ENCODE measurements at places on chromosomes 6 and 20.

DNA sequence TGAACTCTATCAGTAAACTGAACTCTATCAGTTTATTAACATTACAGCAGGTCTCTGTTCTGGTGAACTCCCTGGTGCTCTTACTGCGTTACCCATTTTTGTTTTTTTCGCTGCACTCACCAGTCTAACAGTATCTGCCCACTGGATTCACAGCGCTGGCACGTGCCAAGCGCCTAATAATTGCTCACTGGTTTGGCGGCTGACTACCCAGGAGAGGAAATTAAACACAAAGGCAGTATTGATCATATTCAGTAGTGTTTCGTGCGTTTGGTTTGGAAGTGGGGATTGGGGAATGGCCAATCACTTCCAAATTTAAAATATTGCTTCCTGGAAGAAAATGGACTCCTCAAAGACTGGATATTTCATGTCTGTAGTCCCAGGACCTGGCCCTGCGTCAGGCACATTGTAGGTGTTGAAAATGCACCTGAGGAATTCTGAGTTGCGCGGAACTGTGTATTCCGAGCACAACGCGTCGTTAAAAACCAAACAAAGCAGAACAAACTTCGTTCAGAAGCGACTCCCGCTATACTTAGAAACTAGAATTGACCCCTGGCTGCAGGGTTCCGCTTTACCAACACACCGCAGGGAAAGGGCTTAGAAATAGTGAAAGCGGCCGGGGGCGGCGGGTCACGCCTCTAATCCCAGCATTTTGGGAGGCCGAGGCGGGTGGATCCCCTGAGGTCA lies 1.1 kb upstream of the RPS12 start:
- peak; percentile 51 for DNase-seq

DNA sequence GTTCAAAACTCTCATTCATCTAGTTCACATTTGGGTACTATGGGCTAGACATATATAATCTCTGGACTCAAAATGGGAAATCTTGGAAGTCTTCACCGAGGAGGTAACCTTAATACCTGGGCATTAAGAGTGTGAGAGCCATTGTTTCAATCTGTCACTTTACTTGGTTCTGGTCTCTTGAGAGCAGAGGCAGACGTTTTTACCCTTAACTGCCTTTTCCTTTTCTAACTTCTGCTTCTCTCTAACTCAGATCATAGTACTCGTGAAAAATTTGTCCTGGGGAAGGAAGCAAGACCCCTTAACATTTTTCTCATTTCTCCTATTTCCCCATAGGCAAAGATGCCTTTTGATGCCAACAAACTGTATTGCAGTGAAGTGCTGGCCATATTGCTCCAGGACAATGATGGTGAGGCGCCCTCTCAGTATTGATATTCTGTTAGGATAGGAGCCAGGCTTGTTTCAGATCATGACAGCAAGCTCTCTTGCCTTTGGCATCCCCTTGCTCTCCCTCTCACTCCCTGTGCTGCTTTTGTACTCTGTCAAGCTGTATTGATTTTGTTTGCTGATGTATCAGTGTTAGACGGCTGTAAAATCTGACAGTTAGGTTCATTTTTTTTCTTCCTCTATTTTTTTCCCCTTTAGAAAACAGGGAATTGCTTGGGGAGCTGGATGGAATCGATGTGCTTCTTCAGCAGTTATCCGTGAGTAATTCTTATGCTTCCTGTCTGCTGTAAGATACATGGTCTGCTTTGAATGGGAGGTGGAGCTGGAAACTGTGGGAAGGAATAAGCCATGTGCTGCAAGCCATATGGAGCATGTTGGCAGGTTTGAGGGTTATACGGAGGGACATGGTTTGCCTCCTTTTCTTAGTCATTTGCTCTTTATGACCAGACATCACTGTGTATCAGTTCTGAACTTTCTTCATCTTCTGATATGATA lies 83.5 kb downstream of the CTNNBL1 start:
- no peak for DNase-seq

GRCh38 chr20:17418737-17419136 lies 112.4 kb downstream of the BFSP1 start:
- no peak for DNase-seq

- DNase-seq, result no peak
Measured at GRCh38 chr6:126176282-126176681, 163.6 kb upstream of the CENPW start.

- DNase-seq, result no peak
Measured at GRCh38 chr20:45503403-45503802, 12.0 kb downstream of the SPINT3 start.

GRCh38 chr20:45320948-45321595 lies 13.0 kb upstream of the MATN4 start:
- no peak for DNase-seq

- DNase-seq, result no peak
Measured at GRCh38 chr6:150203871-150204545, 61.2 kb downstream of the PPP1R14C start.

DNA sequence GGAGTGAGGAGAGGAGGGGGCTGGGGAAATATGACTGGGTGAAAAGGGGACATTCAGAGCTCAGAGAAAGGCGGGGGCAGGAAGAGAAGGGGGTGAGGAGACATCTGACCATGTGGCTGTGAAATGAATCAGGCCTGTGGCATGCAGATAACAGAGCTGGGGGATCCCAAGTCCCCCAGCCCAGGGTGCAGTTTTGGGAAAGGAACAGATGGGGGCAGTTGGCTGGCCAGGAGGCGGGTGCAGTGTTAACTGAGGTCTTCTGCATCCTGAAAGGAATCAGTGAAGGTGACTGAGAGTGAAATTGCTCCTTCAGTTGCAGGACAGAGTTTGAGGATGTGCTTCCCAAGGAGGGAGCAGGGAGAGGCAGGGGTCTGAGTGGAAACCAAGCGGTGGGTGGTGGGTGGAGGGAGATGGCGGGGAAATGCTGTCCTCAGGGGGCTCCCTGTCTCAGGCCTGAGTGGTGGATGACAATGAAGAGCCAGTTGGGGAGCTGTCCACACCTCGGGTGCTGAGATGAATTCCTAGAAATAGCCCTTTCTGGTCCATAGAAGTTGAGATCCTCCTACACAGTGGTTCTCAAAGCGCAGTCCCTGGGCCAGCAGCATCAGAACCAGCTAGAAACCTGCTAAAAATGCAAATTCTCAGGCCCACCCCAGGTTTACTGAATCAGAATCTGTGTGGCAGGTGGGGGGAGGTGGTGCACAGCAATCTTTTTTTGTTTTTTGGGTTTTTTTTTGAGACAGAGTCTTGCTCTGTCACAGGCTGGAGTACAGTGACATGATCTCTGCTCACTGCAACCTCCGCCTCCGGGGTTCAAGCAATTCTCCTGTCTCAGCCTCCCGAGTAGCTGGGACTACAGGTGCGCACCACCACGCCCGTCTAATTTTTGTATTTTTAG lies 26.0 kb upstream of the CCDC167 start:
- DNase-seq, result no peak

DNA sequence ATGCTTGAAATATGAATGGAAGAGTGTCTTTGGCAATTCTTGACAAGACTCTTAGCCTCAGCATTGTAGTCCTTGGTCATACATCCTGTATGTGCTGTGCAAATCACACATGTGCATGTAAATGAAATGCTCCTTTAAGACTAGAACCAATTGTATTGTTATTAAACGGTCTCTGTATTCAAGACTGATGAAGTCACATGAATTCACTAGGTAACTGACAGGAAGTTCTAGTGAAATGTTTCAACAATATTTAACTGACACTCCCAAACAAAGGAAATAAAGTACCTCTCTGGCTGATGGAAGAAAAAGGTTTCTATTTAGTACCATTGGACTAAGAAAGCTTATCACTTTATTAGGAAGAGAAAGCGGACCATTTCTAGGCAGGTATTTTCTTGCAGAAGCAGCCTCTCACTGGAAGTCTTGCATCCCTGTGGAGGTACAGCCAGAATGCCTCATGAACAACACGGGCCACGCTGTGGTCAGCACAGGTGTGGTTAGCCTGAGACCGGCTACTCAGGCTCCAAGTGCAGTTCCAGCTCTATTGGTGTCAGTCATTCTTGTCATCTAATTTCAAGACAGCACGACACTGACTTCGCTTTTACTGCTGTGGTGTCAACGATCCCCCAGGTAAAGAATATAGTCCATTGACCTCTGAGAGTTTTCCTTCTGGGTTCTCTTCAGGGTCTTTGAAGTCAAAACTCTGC lies 17.3 kb downstream of the PPP1R3G start:
- no peak for DNase-seq

DNA sequence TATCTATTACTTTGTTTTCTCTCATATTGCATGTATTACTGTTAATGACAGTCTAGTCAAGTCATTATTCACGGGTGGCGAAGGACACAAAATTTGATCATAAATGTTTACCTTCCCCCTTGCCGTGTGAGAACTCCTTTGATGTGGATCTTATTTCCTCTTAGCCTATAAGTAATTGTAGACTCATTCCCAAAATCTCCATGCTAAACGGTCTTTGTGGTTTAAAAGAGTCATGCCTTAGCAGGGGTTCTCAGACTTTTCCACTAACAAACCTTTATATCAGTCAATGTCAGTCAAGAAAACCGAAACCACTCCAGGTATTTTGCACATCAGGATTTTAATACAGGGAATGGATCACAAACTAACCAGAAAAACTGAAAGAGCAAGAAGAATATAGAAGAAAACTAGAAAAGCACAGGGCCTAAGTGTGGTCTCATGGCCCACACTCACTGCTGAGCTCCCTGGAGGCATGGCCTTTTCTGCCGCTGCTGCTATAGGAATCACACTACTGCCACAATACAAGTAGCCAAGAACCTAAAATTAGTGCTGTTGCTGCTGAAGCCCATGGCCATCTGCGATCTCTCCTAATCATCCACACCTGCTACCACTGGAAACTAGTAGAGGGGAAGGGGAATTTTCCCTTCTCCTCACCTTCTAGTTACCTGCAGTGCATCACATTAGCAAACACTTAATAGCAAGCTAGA lies 186.0 kb upstream of the POU3F2 start:
- DNase-seq, result no peak

DNA sequence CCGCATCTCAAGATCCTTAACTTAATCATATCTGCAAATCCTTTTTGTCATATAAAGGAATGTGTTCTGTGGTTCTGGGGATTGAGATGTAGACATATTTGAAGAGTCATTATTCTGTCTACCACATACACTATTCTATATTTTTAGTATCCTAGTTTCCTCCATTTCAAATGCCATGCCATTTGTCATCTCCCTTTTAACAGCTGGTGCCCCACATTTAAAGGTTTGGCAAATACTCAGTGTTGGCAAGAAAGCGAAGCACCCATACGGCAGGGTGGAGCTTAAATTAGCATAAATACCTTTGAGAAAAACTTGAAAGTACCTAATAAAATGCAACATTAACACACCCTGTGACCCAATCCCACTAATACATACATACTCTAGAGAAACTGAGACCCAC lies 31.7 kb downstream of the PAK5 start:
- DNase-seq, result no peak

DNA sequence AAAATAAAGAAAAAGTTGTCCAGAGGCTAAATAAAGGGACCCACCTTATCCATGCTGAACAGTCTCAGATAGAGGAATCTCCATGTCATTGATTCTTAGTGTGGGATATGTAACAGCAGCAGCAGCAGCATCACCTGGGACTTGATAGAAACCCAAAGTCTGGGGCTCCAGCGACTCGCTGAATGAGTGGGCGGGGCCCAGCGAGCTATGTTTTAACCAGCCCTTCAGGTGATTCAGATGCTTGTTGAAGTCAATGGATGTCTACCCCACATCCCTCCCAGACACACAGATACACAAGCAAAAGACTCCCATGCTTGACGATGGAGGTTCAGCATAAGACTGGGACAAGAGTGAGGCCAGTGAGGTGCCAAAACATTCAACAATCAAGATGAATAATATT lies 298.6 kb downstream of the UBE3D start:
- DNase-seq, result no peak

DNA sequence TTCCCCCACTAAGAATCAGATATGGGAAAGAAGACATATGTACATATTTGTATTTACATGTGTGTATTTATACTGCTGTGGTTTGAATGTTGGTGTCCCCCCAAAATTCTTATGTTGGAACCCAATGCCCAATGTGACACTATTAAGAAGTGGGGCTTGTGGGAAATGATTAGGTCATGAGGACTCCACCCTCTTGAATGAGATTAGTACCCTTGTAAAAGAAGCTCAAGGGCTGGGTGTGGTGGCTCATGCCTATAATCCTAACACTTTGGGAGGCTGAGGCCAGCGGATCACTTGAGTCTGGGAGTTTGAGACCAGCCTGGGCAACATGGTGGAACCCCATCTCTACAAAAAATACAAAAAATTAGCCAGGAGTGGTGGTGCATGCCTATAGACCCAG lies 3.9 kb upstream of the SMIM13 start:
- DNase-seq, result no peak

DNA sequence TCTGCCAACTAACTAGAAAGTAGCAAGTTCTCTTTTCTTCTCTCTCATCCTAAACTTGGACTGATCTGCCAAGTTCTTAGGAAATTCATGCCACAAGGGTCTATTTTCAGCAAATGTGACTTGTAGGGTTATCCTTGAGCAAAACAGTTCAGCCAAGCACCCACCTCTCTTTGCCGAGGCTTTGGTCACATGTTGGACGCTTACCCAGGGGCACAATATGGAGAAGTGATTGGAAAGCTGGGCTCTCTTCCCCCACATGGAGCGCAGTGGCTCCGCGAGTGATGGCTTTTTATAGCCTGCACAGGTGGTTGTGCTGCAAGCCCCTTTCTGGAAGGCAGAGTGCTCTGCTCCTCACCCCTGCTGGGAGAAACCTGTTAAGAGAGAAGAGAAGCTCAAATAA lies 47.7 kb upstream of the FNDC1 start:
- DNase-seq, result no peak

GRCh38 chr6:27865850-27866356 lies 46.3 kb downstream of the OR2B2 start:
- peak; percentile 31 for DNase-seq

GRCh38 chr20:42336576-42336975 lies 718.4 kb upstream of the CHD6 start:
- DNase-seq, result no peak

GRCh38 chr6:113630738-113631535 lies 226.2 kb upstream of the MARCKS start:
- DNase-seq, result peak; percentile 41

GRCh38 chr6:138086573-138087196 lies 20.5 kb downstream of the PERP start:
- no peak for DNase-seq

- no peak for DNase-seq
Measured at GRCh38 chr6:51841626-51842025, 245.8 kb downstream of the PKHD1 start.

DNA sequence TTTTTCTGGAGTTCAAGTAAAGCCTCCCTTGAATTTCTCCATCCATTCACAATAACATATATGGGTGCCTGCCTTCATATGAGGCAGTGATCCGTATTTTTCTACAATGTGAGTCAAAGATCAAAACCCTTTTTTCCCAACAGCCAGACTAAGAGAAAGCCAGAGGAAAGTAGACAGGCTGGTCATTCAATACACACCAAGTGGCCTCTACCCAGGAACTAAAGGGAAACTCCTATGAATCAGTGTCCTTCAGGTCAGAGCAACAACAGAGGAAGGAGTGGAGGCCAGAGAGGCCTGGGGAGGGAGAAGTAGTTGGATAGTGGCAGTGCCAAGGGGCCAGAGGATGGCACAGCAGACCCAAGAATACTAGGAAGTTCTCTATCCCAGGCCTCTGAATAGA lies 23.8 kb downstream of the SIM1 start:
- DNase-seq, result no peak

- DNase-seq, result no peak
Measured at GRCh38 chr6:157019733-157020132, 242.6 kb downstream of the ARID1B start.
